ENCODE measurements at places on chromosomes 7 and 10.

DNA sequence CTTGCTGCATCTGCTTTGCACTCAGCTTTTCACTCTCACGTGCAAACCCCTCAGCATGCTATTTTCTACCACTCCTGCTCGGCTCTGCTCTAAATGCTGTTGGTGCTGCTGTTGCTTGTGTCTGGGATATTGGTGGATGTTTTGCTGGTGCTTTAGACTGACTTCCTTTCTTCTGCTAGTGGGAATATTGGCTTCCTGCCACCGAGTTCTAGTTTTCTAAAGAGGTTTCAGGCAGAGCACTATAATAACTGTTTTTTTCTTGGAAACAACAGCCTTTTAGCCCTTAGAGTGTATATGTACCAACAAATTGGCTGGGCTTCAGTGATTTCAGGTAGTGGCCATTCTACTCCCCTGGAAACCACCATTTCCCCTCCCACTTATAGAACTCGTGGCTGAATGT lies 27.8 kb downstream of the TMEM236 start:
- DNase-seq, result no peak

DNA sequence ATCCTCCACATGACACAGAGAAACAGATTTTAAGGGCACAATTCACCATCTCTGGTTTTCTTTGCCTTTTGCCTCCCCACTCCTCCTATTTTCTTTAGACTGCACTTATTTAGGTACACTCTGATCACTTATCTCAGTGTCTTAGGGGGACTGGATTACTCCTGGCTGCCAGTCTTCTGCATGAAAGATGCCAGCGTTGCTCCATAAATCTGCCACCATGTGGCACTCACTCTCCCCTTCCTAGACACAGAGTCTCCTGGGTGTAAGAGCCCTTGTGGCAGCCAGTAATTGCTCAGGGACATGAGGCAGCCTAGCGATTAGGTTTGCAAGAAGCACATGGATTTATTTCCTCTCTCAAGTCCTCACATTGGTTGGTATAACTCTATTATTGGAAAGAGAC lies 34.5 kb upstream of the RBM20 start:
- no peak for DNase-seq

GRCh38 chr7:47442605-47442865 lies 139.4 kb downstream of the TNS3 start:
- DNase-seq, result no peak

- DNase-seq, result no peak
These were observed 554.7 kb downstream of the SORCS3 start for GRCh38 chr10:105195831-105196230.

DNA sequence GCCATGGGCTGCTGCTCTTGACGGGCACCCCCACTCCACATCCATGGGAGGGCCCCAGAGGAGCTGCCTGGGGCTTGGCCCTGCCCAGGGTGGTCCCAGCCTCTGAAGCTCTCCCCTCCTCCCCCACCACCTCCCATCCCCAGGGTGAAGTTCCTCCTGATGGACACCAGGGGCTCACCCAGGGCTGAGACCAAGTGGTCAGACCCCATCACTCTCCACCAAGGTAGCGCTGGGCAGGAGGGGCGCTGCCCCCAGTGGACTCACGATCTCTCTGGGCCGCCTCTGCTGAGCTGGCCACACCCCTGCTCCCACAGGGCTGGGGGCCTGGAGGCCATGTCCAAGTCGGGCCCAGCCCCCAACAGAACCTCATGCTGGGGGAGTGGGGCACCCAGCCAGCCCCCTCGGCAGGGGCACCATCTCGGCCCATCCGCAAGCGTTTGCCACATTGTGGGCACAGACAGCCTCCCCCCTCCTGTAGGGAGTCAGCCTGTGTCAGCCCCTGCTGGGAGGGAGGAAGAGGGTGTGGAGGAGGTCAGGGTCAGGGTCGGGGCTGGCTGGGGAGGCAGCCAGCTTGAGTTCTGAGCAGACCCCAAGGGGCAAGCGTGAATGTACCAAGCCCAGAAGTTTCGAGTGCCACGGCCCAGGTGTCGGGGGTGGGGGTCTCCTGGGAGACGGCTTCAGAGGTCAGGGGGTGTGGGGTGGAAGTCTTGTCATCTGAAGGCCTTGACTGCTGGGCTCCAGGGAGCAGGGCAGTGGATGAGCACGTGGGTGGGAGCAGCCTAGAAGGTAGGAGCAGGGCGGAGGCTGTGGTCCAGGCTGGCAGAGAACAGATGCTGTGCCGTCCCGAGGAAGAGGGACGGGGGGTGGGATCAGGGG lies 2.8 kb downstream of the UPK3B start:
- no peak for DNase-seq

GRCh38 chr7:130887182-130887956 lies 153.4 kb upstream of the KLF14 start:
- no peak for DNase-seq

DNA sequence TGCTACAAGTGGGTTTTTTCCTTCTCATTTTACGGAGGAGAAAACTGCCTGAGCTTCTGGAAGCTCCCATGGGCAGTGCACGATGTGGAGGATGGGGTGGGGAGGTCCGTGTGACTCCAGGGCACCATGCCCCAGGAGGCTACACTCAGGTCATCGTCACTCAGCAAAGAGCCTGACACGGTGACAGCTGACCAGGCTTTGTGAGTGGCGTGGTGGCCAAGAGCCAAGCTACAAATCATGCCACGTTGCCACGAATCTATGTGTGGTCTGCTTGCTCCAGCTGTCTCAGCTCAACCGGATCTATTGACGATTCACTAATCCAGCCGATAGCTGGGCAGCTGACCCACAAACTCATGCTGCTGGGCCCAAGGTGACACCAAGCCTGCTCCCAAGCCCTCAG lies 27.6 kb upstream of the C10orf71 start:
- DNase-seq, result no peak

Measured in stimulated activated CD8-positive, alpha-beta memory T cell treated with anti-CD3 and anti-CD28 coated beads, Interleukin-7, amount 100 ng/mL, for 1 hour (primary cell).